Right cardiac atrium (tissue), 5 donors: ENCODE measurements at places on chromosomes 5 and 9. TPM values are rescaled to one million over a fixed set of nuclear protein-coding genes. Genes with fewer than 3 reads are reported as not detected.

The GPX3 gene
- 1,476 TPM for total RNA-seq

- no peak for DNase-seq
Measured at GRCh38 chr9:72309364-72310133, 55.5 kb downstream of the ZFAND5 start.

GRCh38 chr5:170537451-170538095 lies 33.8 kb downstream of the KCNIP1 start:
- no peak for DNase-seq

DNA sequence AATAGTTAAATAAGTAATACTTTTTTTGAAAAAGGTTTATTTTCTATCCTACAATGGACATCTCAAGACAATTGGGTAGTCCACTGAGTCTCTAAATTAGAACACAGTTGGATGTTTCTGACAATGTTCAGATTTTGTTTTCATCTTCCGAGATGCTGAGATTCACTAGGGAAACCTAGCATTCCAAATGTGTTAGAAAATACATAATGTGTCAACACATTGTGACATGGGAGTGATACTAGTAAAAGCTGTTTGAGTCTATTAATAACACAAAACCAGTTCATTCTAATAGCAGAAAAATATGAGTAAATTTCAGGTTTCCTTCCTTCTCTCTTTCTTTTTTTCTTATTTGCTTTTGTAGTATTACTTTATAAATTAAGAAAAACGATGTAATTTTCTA lies 68.2 kb upstream of the CDH10 start:
- no peak for DNase-seq
